ENCODE measurements at places on chromosomes 16 and 17.

DNA sequence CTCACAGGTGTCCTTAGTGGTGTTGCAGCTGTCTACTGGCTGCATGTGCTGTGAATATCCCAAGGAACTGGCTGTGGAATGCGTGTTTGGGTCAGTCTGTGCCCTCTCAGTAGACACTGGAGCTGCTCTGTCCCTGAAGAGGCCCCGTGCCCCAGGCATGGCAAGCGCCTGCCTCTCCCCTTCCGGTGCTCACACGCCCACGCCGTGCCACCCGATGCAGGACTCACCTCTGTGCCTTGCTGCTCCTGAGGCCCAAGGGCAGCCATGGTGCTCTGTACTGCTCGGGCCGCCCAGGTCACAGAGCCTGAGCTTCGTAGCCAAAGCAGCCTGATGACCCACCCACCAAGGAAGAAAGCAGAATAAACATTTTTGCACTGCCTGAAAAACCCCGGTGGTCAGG is 10.0 kb downstream of the RGS11 start:
- DNase-seq: no peak

- DNase-seq: no peak
Measured at GRCh38 chr17:17350491-17351355, 47.5 kb downstream of the NT5M start.

DNA sequence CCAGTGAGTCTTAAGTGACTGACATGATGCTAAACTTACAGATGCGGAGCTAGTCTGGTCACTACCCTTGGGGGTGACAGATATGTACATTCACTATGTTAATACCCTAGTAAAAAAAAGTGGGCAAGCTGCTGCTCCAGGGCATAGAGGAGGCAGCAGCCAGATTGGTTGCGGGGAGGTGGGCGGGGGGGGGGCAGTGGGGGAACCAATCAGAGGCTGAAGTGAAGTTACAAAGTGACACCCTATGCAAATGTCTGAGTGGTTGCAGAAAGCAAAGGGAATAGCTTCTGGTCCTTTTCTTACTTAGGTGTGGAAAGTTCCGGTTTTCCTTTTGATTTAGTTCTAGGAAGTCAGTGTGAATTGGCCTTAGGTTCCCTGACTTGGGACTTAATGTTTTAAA is 12.1 kb downstream of the NDEL1 start:
- DNase-seq: no peak

DNA sequence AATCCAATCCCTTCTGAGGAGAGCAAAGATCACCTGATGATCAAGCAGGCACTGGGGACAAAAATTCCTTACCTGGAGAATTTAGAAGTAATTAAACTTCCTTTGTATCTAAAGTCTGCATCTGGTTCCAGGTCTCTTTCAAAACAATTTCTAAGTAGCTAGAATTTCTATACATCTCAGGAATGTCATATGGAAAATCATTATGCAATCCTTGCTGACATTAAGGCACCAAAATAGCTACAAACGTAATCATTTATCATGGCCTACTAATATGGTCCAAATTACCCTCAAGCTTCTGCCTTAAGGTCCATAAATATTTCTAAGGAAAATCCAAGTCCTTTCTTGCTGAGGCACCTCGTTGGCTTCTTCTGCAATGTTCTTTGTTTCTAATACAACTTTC is 32.9 kb upstream of the YPEL2 start:
- DNase-seq: no peak

DNA sequence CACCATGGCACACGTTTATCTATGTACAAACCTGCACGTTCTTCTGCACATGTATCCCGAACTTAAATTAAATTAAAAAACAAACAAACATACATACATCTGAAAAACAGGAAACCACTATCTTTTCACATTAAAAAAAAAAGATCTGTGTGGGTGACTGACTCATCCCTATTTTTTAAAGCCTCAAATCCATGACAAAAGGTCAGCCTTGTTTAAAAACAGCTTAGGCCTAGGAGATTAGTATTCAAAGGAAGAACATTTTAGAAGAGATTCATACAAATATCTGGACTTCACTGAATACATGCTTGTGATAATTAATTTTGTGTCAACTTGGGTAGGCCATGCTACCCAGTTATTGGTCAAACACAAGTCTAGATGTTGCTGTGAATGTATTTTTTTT is 4.7 kb upstream of the PRKAR1A start:
- DNase-seq: no peak

GRCh38 chr16:65136681-65137080 is 14.8 kb upstream of the CDH11 start:
- DNase-seq: no peak

DNA sequence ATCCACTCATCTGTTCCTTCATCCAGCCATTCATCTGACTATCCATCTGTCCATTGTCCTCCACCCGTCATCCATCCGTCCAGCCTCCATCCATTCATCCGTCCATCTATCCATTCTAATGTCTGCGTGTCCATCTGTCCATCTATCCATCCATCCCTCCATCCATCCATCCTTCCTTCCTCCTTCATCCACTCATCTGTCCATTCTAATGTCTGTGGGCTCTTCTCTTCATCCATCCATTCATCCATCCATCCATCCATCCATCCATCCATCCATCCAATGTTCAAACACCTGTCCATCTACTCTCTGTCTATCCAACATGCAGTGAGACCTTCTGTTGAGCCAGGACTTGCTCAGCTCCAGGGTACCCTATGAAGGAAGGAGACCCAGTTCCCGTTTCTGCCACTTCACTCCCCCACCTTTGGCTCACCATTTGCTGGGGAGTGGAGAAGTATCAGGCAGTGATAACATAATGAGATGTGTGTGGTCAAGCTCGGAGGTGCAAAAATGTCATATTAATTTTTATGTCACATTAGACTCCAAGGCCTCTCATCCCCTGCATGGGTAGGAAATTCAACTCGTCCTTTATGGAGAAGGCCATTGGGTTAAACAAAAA is 36.5 kb upstream of the ADGRG1 start:
- no peak for DNase-seq

GRCh38 chr17:19239544-19239943 is 2.4 kb downstream of the EPN2 start:
- DNase-seq: no peak

DNA sequence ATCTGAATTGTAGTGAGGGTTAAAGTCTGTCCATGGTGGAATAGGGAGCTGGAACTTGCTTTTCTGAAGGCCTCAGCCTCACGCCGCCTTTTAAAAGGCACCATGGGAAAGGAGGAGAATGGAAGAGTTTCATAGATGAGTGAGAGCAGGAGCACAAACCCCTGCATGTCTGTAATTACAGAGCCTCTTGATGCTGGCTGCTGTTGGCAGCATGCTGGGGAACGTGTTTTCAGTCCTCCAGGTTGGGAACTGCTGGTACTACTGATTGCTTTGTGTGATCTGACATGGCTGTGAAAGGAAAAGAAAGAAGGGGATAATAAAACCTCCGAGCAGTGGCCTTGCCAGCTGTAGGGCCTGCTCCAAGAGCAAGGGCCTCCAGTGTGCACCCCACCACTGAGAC is 16.8 kb upstream of the DYNLL2 start:
- no peak for DNase-seq

DNA sequence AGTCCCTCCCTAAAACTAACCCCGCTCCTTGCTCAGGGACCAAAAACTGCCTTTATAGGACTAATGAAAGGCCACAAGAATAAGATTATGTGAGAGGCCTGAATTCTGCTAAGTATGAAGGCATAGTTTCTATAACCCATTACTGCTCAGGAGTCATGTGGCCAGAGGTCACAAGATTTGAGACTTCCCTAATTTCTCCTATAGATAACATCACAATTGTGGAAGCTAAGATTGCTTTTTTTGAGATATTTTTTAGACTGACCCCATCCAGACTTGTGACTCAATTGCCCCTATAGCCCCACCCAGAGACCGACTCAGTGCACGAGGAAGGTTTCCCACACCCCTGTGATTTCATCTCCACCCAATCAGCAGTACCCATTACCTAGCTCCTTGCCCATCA is 504.1 kb upstream of the GOT2 start:
- DNase-seq: no peak

DNA sequence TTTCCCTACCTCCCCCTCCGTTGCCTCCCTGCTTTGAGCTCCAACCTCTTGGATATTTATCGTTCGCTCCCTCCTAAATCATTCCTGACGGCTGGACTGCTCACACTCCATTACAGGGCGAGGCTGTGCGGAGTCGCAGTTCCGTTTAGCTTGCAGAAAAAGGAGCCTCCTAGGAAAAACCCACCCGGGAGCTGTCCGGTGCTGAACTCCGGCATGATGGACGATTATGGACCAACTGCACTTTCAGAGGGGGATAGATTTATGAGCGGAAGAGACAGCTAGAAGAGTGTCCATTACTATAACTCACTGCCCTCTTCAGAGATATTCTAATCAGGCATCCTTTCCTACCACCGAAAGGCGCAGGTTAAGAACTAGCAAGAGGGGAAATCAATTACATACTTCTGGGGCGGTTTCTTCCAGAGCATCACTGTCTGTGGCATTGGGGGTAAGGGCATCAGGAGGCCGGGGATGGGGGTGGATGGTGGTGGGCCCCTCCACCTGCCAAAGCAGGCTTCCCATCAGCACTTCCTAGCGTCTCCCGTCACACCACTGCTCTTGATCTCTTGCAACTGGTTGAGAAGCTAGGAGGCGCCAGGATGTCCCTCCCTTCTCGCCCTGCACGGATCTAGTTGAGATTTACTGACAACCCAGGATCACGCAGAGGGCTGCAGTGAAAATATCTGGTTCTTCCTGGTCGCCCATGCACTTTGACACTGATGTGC is 251.2 kb downstream of the ENGASE start:
- no peak for DNase-seq

GRCh38 chr17:75273977-75274708 is 3.1 kb upstream of the MIF4GD start:
- no peak for DNase-seq

- DNase-seq: no peak
Measured at GRCh38 chr17:16453493-16453851, 38.1 kb downstream of the TRPV2 start.

- DNase-seq: peak; percentile 19
Measured at GRCh38 chr16:49183911-49184310, 97.7 kb downstream of the CBLN1 start.

DNA sequence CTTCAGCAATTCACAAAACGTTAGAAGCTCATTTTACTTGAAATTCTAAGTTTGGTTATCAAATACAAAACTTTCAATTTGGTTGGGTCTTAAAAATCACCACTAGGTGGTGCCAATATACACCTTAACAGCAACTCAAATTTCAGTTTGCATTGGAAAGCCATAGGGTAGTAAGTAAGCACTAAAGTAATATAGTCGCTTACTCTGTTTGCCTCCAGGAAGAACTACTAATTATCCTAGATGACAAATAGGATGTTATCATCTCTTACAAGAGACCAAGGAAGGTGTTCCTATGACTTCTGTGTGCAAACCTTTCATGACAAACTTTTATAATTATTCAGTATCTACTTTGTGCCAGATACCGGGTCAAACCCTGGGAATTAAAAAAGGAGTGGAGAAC is 93.3 kb downstream of the MYO1D start:
- DNase-seq: peak; percentile 73

- peak; percentile 56 for DNase-seq
Measured at GRCh38 chr17:28745786-28746411, 2.1 kb downstream of the TRAF4 start.

- DNase-seq: no peak
Measured at GRCh38 chr16:81738783-81739496, 40.2 kb upstream of the PLCG2 start.

DNA sequence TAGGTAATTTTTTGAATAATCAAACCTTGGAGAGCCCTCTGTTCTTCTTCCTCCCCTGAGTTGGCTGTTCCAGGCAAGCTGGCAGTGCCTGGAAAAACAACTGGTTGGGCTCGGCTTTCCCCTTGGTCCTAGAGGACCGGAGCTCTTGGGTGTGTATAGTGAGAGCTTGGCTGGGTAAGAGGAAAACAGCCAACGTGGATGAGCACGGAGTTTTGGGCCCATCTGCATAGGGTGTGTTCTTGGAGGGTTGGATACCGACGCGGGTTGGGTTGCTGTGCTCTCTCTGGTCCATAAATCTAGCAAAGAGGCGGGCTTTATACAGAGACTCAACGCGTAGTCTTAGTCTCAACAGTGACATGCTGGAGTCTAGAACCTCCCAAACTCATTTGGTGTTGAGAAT is 23.2 kb downstream of the ITGB3 start:
- DNase-seq: no peak

- no peak for DNase-seq
Measured at GRCh38 chr16:56849690-56850680, 15.0 kb upstream of the SLC12A3 start.

DNA sequence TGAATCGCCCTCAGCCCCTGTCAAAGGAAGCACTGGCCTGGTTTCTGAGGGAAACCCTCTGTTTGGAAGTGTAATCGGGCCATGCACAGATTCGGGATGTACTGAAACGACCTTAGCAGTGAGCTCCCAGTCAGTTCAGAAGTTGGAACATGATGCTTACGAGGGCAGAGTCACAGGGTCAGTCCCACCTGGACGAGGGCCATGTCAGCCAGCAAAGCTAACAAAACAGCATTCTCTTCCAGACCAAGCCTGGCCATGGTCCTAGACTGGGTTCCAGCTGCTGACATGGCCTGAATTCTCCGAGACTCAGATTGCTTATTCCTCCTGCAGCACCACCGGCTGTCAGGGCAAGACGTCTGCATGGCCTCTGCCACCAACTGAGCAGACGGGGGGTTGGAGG is 192.2 kb upstream of the WSCD1 start:
- DNase-seq: no peak

GRCh38 chr17:44188576-44189403 is 2.0 kb downstream of the TMUB2 start:
- DNase-seq: no peak

DNA sequence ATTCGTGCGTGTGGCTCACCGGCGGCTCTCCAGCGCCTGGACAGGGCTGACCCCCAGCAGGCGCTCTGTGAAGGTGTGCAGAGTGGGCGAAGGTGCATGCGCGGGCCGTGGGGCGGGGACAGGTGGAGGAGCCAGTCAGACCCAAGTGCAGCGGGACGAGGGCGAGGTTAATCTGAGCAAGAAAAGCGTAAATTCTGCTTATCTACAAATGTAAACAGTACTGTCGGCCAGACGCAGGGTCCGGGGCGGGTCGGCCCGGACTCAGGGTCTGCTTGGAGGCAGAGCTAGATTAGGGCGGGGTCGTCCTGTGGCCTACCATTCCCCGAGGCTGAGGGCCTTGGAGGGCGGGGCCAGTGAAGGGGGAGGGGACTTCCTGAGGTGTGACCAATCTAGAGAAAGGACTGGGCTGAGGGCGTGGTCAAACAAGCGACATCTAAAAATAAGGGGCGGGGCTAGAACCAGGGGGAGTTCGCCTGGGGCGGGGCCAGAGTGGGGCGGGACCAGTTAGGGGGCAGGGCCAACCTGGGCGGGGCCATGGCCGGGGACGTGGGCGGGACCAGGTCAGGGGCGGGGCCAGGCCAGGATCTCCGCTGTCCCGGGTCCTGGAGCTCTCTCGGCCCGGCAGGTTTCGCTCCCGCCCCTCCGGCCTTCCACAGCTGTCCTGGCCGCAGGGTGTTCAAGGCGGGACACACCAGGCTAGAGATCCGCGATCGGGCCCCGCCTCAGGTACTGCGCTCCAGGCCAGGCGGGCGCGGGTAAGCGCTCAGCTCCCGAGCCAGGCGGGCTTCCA is at the start of gene SEC14L5:
Gene SEC14L5 (plus strand): TSS at position 611 of the 790 bp plus-strand sequence. CDS start 994 bp downstream, outside the sequence.
- DNase-seq: peak; percentile 99

Measured in LoVo (cell line).